ENCODE measurements at places on chromosomes 2 and 18. TPM values are rescaled to one million over a fixed set of nuclear protein-coding genes. Genes with fewer than 3 reads are reported as not detected.

The ZAP70 gene
- 8.8 TPM for total RNA-seq

The EPB41L3 gene
- total RNA-seq, result 72.5 TPM

The IL37 gene
- total RNA-seq, result not detected

The GYPC gene
- 92.6 TPM for total RNA-seq

The PECR gene
- total RNA-seq, result 18.5 TPM

The CCDC74A gene
- total RNA-seq, result 4.9 TPM

The ACKR3 gene
- total RNA-seq, result 12.6 TPM

The PRKCE gene
- total RNA-seq, result 85.0 TPM

The PMAIP1 gene
- 1.6 TPM for total RNA-seq

The ANKRD30BL gene
- total RNA-seq, result not detected

The NPAS2 gene
- total RNA-seq, result 10.1 TPM

The ASXL3 gene
- 1.4 TPM for total RNA-seq

The MXD1 gene
- total RNA-seq, result 33.8 TPM

The ANKRD36 gene
- 24.4 TPM for total RNA-seq

The PARD6G gene
- 7.3 TPM for total RNA-seq

The MEP1B gene
- total RNA-seq, result not detected

The PLGLB1 gene
- 2.7 TPM for total RNA-seq

The METTL8 gene
- total RNA-seq, result 12.9 TPM

The ARHGEF33 gene
- total RNA-seq, result 1.5 TPM

The CKAP2L gene
- 1.3 TPM for total RNA-seq

The IL1B gene
- 17.5 TPM for total RNA-seq

The ATP6V1B1 gene
- 2.2 TPM for total RNA-seq

The GAREM1 gene
- 10.3 TPM for total RNA-seq

The AQP12B gene
- not detected for total RNA-seq

The INHA gene
- not detected for total RNA-seq

The KANSL3 gene
- total RNA-seq, result 45.0 TPM

The IL36B gene
- not detected for total RNA-seq

The CRIM1 gene
- 105 TPM for total RNA-seq

The GALR1 gene
- total RNA-seq, result not detected

The TEX44 gene
- total RNA-seq, result not detected

The ALK gene
- 1.1 TPM for total RNA-seq

Data from lower lobe of right lung (tissue), 2 donors.